ENCODE measurements at places on chromosomes 13 and 19. TPM values are rescaled to one million over a fixed set of nuclear protein-coding genes. Genes with fewer than 3 reads are reported as not detected.

COX6B2 gene
- not detected for total RNA-seq

CYP4F2 gene
- total RNA-seq: not detected

TSKS gene
- total RNA-seq: not detected

TMPRSS9 gene
- 0.10 TPM for total RNA-seq

TMEM272 gene
- total RNA-seq: not detected

SPACA4 gene
- not detected for total RNA-seq

GRCh38 chr13:30927595-30927994 lies 4.9 kb upstream of the TEX26 start:
- no peak for DNase-seq

- DNase-seq: peak; percentile 14
These were observed 36.6 kb downstream of the MUC16 start for GRCh38 chr19:8973501-8974091.

DNA sequence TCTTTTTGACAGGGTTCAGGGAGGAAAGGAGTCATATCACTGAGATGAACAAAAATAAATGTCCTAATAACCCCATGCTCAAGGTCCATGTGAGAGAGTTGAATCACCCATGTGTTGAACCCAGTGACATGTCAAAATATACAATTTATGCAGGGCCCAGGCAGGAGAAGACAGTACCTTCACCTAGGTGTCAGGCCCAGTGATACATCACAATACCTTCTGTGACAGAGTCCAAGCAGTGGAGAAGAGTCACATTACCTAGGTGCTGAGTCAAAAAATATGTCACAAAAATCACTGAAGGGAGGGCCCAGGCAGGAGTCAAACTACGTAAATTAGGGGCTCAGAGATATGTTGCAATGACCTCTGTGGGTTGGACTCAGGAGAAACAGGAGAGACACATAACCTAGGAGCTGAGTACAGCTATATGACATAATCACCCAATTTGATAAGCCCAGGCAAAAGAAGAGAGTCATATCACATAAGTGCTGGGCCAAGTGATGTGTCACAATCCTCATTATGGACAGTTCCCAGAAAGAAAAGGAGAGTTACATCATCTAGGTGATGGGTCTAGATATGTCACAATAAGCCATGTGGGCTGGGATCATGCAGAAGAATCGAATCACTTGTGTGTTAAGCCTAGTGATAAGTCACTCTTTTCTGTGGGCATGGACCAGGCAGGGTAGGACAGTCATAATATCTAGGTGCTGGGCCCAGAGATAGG lies 13.8 kb upstream of the ZNF724 start:
- DNase-seq: no peak

- DNase-seq: peak; percentile 51
These were observed 51.3 kb downstream of the ERICH6B start for GRCh38 chr13:45564133-45564776.

DNA sequence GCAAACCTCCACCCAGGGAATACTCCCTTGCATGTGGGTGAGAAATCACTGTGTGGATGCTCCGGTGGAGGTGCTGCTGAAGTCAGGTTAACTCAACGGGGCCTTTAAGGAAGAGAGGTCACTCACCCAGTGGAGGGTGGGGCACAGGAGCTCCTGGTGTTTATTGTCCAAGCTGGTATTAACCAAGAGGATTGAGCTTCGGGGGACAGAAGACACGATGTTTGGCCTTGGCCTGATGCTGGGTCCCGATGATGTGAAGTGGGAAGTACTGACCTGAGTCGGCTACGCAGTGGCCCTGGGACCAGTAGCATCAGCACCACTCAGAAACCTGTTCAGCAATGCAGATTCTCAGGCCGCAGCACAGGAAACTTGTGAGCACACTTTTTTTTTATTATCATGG lies 85.7 kb upstream of the WASF3 start:
- DNase-seq: no peak

DNA sequence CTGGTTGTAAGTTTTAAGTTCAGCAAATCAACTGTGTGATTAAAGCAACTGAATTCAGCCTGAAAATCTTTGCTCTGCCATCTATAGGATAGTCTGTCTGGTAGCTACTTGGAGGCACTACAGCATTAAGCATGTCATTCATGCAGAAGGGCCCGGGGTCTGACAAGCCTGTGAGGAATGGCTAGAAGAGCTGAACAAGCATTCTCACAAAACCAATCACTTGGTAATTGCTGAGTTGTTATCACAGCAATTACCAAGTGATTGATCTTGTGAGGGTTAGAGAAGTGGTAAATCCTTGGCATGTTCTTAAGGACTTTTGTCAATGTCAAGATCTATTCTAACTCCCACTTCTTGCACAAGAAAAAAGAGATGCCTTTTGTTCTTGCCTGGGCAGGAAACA lies 356.1 kb downstream of the FGF14 start:
- DNase-seq: no peak

DNA sequence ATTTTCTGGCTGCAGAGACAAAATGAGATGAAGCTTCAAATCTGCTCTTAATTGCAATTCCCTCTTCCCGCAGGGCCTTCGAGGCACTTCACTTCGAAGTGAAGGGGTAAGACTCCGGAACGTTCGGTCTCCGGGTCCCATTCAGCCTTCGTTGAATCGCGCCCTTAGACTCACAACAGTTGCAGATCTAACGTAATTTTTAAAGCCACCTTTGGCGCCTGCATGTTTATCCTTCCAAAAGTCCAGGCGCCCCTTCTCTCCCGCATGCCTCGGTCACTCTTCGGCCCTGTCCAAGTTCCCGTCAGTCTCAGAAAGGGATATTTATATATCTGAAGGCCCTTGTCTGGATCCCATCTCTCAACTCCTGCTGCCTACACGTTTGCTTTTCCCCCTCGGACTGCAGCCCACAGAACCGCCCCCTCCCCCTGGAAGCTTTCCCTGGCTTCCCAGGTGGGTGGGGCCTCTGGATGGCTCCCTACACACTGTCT lies 915 bp upstream of the KCTD12 start:
- DNase-seq: no peak

DNA sequence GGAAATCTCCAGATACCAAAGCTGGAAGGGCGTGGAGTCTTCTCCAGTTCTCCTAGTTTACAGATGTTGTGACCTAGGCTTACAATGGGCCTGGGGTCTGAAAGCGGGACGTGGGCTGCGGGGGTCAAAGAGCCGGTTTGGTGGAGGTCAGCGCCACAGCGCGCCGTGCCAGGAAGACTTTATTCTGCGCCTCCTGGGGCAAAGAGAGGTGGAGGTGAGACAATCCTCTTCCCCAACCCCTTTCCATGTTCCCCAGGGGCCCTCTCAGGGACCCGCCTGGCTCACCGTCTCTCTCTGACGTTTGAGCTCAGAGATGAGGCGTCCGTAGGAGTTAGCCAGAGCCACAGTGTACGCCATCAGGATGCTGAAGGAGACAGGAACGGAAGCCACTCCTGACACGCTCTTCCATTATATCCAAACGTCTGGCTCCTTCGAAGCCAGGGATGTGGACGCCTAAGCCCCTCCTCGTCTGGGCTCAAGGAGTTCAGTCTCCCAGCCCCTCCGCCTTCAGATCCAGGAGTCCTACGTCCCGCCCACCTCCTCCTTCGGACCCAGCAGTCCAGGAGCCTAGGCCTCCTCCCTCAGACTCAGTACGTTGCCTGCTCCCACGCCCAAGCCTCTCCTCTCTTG lies 776 bp upstream of the LENG1 start:
- DNase-seq: peak; percentile 41

DNA sequence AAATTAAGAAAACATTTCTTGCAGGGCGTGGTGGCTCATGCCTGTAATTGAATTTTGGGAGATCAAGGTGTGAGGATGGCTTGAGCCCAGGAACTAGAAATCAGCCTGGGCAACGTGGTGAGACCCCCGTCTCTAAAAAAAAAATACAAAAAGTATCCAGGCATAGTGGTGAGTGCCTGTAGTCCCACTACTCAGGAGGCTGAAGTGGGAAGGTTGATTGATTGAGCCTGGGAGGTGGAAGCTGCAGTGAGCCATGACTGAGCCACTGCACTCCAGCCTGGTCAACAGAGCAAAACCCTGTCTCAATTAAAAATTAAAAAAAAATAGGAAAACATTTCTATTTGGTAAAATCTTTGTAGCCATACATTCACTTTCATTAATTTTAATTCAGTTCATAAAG lies 526.5 kb downstream of the PCDH9 start:
- DNase-seq: no peak

- peak; percentile 17 for DNase-seq
These were observed 118.4 kb downstream of the RAB20 start for GRCh38 chr13:110442930-110443621.

- no peak for DNase-seq
These were observed 2.8 kb downstream of the FZR1 start for GRCh38 chr19:3508771-3509535.

DNA sequence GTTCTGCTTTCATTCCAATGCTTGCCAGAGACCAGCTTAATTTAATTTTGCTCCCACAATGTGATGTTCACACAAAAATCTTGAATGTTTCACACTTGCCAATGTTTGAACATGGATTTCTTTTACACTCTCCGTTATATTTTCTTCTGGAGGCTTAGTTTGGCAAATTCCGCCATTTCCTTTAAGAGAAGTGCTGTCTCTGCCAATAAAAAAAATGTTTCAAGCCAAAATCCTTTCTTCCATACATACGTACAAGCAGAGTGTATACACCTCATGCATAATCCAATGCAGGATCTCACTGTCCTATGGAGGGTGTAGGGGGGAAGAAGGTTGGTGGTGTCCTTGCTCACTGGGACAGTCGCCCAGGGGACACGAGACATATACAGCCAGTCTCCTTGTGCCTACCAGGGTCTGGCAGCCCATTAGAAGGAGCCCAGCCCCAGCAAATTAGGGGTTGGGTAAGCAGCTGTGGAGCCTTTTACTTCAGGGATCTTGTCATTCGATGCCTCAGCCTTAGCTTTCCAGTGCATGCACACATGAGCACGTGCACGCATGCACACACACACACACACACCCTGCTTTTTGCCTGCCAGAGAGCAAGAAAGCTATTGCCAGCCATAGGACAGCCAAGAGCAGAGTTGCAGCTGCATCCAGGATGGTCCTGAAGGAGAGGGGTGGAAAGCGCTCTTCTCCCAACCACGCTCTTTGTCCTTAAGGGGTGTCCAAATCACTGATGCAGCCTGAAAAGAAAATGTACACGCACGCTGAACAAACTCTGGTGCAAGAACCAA lies 208.3 kb downstream of the FOXO1 start:
- no peak for DNase-seq

GRCh38 chr19:23996549-23996948 lies 81.9 kb downstream of the ZNF726 start:
- DNase-seq: peak; percentile 46

GRCh38 chr13:25973576-25973975 lies 78.2 kb downstream of the SHISA2 start:
- DNase-seq: no peak

DNA sequence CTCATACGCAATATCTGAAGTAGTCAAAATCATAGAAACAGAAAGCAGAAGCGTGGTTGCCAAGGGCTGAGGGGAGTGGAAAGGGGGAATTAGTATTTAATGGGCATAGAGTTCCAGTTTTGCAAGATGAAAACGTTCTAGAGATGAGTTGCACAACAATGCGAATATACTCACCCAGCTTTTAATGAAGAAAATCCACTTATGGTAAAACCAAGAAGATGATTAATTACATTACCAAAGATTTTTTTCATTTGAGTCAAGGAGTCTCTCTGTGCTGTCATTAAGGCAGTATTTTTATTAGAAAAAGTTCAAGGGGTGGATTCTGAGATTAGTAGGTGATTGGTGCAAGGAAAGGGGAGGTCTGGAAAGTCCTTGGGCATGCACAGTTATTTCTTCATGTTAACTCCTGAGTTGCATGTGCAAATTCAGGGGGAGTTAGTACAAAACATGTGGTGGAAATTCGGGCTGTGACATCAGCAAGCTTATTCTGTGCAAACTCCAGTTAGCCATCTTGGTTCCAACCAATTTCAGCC lies 6.9 kb upstream of the CBY2 start:
- no peak for DNase-seq

GRCh38 chr19:42421591-42422031 lies 5.6 kb downstream of the LIPE start:
- peak; percentile 85 for DNase-seq

DNA sequence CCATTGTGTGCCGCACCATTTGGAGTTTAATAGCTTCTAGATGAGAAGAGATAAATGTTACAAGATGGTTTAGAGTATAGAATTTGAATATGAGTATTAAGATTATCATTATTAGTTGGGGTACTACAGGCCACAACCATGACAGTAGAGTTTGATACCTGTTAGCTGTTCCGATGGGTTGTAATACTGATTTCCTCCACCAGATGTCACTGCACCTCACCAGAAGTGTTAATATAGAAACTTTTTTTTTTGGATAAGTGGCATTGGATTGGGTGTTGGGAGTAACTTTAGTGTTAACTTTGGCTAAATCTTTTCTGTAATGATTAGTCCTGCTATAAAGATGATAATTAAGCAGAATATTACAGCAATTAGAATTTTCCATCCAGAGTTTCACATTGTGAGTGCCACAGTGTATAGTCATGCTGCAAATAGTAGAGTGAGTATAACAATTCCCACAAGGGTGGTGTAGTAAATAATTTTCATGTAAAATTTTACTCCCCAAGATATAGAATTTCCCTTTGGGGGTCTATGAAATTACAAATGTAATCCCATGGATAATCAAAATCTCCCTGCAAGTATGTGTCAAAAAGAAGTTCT lies 56.3 kb downstream of the PSG3 start:
- DNase-seq: peak; percentile 46

DNA sequence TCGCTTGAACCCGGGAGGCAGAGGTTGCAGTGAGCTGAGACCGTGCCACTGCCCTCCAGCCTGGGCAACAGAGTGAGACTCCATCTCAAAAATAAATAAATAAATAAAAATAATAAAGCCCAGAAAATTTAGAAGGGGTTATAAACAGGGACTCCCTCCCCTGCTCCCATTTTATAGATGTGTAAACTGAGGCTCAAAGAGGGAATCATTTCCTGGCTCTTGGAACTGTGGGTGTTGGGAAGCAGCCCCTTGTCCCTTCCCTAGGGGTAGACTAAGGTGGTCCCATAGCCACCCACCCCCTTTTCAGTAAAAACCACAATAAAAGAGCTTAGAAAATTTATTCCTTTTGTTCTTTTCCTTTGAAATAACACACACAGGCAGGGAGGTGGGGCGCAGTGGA lies 6.2 kb upstream of the SLC25A41 start:
- DNase-seq: no peak

- no peak for DNase-seq
These were observed 1193.6 kb downstream of the UQCRFS1 start for GRCh38 chr19:28019371-28019770.

All from RPMI7951 (cell line).